Astrocyte of the spinal cord (primary cell): ENCODE measurements at places on chromosomes 6 and 20.

DNA sequence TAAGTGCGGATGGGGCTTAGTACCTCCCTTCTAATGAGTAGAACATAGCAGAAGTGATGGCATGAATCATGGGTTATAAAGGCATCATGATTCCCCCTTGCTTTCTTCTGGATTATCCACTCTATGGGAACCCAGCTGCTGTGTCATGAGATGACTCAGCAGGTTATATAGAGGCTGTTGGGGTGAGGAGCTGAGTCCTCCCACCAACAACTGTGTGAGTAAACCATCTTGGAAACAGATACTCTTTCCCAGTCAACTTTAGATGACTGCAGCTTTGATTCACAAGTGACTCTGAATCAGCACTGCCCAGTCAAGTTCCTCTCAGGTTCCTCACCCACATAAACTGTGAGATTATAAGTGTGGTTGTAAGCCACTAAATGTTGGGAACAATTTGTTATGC is 46.3 kb downstream of the FAM83B start:
- DNase-seq: peak; percentile 67

DNA sequence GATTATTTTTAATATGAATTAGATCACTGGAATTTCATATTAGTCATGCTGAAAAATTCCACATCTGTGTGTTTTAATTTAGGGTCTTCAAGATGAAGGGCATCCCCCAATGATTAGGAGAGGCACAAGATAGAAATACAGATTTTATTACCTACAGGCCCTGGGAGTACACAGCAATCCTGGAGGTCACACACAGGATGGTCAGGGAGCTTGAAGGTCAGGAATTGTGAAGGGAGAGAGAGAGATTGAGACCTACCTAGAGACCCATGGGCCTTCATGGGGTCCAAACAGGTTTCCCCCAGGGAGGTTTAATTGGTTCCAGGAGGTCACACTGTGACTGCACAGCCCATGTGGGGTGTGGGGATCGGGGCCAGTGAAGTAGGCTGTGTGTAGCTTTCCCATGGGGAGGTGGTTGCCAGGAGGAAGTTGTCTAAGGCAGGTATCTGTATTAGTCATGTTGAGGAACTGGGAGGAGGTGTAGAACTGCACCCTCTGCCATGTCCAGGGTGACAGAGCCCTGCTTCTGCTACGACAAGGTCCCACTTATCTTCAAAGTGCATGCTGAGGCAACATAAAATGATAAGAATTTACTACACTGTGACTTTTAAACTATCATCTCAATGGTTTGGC is 18.3 kb downstream of the SNX9 start:
- no peak for DNase-seq

DNA sequence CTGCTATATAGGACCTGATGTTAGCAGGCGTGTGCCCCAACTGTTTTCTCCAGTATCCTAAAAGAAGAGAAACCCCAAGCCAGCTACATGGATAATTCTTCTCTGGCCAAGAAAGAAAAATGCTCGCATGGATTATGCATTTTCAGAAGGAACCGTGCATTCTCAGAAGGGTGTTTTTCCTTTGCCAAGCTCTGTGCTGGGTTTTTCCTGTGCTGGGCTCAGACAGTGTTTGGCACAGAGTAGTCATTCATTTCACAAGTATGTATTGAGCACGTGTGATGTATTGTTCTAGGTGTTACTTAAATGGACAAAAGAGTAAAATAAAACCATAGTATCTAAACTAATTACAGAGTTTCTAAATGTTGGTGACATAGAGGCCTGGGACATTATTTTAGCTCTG is 62.7 kb upstream of the ZNF133 start:
- DNase-seq: no peak

DNA sequence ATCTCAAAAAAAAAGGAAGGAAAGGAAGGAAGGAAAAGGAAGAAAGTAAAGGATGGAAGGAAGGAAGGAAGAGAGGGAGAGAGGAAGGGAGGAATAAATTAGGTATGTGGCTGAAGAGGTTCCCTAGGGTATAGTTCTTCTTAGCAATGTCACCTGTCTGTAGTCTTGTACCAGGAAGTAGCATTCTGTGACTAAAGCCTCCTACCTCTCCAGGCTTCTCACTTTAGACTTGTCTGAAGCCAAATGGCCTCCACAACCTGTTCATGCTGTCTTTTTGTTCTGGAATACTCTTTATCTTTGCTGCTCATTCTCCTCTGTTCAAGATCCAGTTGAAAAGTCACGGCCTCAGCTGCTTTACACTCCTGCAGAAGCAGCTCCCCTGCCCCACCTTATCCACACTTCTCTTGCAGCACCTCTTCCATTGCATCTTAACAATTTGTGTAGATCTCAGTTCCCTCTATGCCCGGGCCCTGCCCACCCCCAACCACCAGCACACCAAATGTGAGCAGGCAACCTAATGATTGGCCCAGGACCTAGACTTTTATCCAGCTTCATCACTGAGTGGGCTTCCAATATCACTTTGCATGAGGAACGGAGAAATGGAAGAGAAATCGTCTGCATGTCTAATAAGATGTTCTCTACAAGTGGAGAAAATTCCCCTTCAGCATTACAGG is 19.1 kb downstream of the GCNT2 start:
- DNase-seq: no peak

DNA sequence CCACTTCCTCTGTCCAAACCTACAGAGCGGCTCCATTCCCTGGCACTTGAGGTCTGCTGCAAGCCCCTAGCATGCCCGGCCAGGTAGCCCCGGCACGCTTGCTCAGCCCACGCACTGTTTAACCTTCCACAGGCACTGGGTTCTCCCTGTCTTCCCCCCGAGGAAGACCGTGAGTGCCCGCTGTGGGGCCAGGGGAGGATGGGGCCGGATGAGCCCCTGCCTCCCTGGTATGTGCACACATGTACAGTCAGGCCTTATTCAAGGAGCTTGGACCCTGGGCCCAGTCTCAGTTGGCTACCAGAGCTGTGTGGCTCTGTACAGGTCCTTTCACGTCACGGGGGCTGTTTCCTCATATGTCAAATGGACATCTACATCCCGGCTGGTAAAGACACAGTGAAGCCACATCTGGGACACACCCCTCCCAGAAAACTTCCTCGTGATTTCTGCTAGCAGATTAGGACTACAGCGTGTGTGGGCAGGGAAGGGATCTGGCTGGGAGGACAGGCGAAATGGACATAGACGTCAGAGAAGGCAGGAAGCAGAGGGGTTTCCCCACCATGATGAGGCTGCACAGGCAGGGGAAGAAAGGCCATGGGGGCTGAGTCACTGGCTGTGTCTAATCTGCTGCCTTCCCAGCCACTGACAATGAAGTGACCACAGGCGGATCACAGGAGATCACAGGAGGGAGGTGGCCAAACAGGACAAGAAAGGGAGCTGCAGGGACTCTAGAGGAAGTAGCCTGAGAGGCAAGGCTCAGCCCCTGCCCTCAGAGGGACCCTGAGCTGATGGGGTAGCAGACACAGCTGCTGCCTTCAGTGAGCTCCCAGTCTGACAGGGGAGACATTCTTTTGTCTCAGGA is 62.9 kb downstream of the MRPL14 start:
- peak; percentile 95 for DNase-seq

- no peak for DNase-seq
These were observed 195.1 kb downstream of the EDN1 start for GRCh38 chr6:12485226-12485764.

GRCh38 chr6:36679043-36679833 is 724 bp downstream of the CDKN1A start:
- peak; percentile 51 for DNase-seq

- no peak for DNase-seq
These were observed 23.2 kb downstream of the SDCBP2 start for GRCh38 chr20:1305712-1306111.

DNA sequence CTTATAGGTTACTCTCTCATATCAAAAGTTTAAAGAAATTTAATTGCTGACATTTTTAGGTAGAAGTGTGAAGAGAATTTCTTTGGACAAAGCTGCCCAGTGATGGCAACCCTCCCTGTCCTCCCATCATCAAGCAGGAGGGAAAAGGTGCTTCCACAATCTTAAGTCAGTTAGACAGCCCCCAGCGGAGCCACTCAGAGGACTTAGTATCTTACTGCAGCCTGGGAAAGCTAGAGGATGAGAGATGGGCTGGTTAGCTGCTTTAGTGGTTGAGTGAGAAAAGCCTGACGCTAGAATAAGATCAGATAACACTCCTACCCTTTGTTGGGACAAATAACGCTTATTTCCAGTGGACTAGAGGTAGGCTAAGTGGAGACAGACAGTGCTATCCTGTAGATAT is 227.1 kb downstream of the RFPL4B start:
- DNase-seq: no peak

DNA sequence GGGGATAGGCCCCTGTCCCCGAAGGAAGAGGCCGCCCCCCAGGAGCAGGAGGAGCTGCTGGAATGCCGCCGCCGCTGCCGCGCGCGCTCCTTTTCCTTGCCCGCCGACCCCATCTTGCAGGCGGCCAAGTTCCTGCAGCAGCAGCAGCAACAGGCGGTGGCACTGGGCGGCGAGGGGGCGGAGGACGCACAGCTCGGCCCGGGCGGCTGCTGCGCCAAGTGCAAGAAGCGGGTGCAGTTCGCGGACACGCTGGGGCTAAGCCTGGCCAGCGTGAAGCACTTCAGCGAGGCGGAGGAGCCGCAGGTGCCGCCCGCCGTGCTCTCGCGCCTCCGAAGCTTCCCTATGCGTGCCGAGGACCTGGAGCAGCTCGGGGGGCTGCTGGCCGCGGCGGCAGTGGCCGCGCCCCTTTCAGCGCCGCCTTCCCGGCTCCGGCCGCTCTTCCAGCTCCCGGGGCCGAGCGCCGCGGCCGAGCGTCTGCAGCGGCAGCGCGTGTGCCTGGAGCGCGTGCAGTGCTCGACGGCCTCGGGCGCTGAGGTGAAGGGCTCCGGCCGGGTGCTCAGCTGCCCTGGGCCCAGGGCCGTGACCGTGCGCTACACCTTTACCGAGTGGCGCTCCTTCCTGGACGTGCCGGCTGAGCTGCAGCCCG is 630 bp downstream of the PPP1R3G start:
- DNase-seq: peak; percentile 35

DNA sequence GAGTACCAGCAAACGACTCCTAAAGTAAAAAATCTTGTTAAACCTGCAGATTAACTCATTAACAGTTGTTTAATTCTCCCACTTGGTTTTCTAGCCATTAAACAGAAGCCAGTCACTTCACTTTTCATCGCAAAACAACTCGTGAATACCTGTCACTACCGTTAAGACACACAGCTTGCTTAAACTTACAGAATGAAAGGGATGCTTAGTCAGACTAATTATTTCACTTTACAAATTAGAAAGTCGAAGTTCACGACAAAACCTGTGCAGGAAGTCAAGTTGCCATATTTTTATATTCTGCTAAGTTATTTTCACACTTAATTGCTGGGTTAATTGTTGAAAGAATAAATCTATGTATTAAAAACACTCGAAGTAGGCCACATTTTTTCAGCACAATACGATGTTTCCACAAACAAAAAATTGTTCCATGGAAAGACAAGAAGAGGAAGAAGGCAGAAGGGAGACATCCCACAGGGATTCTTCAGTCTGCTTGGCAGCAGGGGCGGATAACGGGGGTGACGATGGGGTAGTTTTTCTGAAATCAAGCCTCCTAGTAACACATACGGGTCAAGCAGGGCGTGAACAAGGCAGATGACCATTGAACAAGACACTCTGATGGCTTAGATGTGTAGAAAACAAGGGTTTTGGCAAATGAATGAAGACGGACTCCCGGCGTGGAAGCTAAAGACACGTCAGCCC is 933 bp downstream of the SSR1 start:
- DNase-seq: peak; percentile 6

DNA sequence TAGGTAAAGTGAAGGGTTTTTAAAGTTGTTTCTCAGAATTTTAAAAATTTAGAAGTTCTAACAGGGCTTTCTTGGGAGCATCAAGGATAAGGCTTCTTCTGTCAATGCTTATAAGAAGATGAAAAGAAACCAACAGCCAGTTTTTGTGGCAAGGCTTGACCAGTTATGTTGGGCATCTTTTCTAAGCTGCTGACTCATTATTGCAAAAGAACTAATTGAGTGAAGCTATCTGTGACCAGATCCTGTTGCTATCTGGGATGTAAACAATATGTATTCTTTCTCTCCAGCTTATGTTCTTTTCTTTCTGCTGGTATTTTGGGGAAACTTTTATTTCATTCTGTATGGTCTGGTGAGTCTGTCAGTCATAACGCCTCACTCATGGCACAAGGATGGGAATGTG is 643.8 kb downstream of the HDGFL1 start:
- peak; percentile 11 for DNase-seq

- no peak for DNase-seq
These were observed 9.5 kb upstream of the AKAP12 start for GRCh38 chr6:151230277-151230577.

- peak; percentile 91 for DNase-seq
These were observed 103.2 kb upstream of the BEND6 start for GRCh38 chr6:56851541-56852259.

- no peak for DNase-seq
These were observed 477.1 kb upstream of the SPTLC3 start for GRCh38 chr20:12531626-12532025.

DNA sequence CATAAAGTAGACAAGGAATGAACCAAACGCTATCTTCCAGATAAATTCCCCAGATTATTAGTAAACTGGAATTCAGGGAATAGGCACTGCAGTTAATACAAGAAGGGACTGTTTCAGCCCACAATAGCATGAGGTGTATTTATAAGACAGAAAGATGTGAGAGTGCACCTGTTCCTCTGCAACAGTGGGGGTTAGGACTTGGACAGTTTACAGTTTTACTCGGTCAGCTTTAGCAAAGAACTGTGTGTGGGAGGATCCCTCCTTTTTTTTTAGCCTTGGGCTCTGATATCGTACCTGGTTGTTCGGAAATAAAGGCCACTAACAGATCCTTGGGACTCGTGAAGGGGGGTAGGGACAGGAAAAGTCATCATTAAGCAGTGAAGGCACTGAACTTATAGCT is 2.0 kb upstream of the MYLIP start:
- no peak for DNase-seq

- DNase-seq: no peak
These were observed 239.6 kb upstream of the DEFB112 start for GRCh38 chr6:50289366-50289765.

- DNase-seq: peak; percentile 67
These were observed 89.0 kb downstream of the SLX4IP start for GRCh38 chr20:10524034-10524476.

DNA sequence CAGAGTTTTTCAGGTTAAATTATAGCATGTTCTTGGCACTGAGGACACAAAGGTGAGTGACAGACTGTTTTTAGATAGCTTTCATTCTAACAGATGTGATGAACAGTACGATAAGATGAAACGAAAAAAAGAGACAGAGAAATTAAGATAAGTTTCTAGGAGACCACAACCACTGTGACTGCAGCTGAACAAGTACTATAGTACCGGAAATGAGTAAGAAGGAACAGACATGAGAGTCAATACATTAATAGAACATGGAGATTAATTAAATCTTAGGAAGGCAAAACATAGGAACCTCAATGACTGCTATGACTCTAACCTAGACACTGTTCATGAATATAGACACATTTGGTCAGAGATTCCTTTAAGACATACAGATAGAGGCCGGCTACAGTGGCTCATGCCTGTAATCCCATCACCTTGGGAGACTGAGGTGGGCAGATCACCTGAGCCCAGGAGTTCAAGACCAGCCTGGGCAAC is 40.2 kb downstream of the HBS1L start:
- no peak for DNase-seq

GRCh38 chr6:106161311-106161874 is 75.3 kb downstream of the PRDM1 start:
- DNase-seq: no peak

- no peak for DNase-seq
These were observed 73.0 kb upstream of the SYNJ2 start for GRCh38 chr6:157908369-157909281.

GRCh38 chr6:99092461-99092860 is 144.7 kb upstream of the FBXL4 start:
- no peak for DNase-seq

GRCh38 chr6:92109956-92110355 is 1309.4 kb downstream of the EPHA7 start:
- no peak for DNase-seq

- no peak for DNase-seq
These were observed 4.1 kb downstream of the CTSZ start for GRCh38 chr20:59002874-59003399.
